Pericardium fibroblast (primary cell): ENCODE measurements at places on chromosomes 5 and 9. TPM values are rescaled to one million over a fixed set of nuclear protein-coding genes. Genes with fewer than 3 reads are reported as not detected.

NR4A3 gene
- total RNA-seq, result 0.26 and 1.2 TPM in 2 replicates

EPB41L4B gene
- under 0.01 and 0.35 TPM in 2 replicates for total RNA-seq

MYOT gene
- total RNA-seq, result not detected in 2 replicates

PCDHB1 gene
- total RNA-seq, result not detected in 2 replicates

PCDHB12 gene
- under 0.01 and 0.26 TPM in 2 replicates for total RNA-seq

BTNL9 gene
- not detected in 2 replicates for total RNA-seq

ATP10B gene
- not detected in 2 replicates for total RNA-seq

PCDHB8 gene
- not detected in 2 replicates for total RNA-seq

IL5 gene
- total RNA-seq, result not detected in 2 replicates

THBS4 gene
- 1.1 and 2.6 TPM in 2 replicates for total RNA-seq

SEPTIN8 gene
- 21.7 and 44.0 TPM in 2 replicates for total RNA-seq

EPB41L4A gene
- 14.2 TPM in 1 of 2 replicates, not detected in the other for total RNA-seq

SH3RF2 gene
- total RNA-seq, result 0.70 and 1.4 TPM in 2 replicates

ANKHD1 gene
- total RNA-seq, result 24.9 and 31.5 TPM in 2 replicates

LCN9 gene
- total RNA-seq, result not detected in 2 replicates

IFNK gene
- total RNA-seq, result not detected in 2 replicates

RNF224 gene
- not detected in 2 replicates for total RNA-seq

FOXD1 gene
- total RNA-seq, result 6.1 and 8.9 TPM in 2 replicates

MCC gene
- total RNA-seq, result 15.8 and 19.4 TPM in 2 replicates

C9orf153 gene
- total RNA-seq, result not detected in 2 replicates

PCA3 gene
- not detected in 2 replicates for total RNA-seq

ACOT12 gene
- total RNA-seq, result not detected in 2 replicates

SPATA31A3 gene
- not detected in 2 replicates for total RNA-seq

SPINK1 gene
- total RNA-seq, result not detected in 2 replicates

DNAJC21 gene
- 16.7 and 17.2 TPM in 2 replicates for total RNA-seq

SHROOM1 gene
- 2.6 and 5.3 TPM in 2 replicates for total RNA-seq

GOLGA1 gene
- 7.5 and 9.4 TPM in 2 replicates for total RNA-seq

PCDH1 gene
- 5.6 and 7.5 TPM in 2 replicates for total RNA-seq
